ENCODE measurements at places on chromosomes 4 and X.

- no peak for DNase-seq
Observed at GRCh38 chrX:16033331-16033730, 90.0 kb upstream of the GRPR start.

DNA sequence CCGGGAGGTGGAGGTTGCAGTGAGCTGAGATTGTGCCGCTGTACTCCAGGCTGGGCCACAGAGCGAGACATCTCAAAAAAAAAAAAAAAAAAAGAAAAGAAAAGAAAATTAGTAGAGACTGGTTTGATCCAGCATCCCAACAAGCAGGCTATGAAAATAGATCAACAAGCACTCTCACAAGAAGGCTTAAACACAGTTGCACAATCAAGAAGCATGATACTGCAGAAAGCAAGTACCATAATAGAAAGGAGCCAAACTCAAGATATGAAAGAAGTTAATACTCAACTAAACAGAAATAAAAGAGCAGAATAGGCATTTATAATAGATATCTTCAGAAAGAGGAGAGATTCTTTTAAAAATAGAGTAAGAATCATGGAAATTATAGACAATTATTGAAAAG lies 10.6 kb downstream of the TLR6 start:
- DNase-seq: no peak

GRCh38 chrX:3384327-3384726 lies 37.9 kb upstream of the MXRA5 start:
- no peak for DNase-seq

DNA sequence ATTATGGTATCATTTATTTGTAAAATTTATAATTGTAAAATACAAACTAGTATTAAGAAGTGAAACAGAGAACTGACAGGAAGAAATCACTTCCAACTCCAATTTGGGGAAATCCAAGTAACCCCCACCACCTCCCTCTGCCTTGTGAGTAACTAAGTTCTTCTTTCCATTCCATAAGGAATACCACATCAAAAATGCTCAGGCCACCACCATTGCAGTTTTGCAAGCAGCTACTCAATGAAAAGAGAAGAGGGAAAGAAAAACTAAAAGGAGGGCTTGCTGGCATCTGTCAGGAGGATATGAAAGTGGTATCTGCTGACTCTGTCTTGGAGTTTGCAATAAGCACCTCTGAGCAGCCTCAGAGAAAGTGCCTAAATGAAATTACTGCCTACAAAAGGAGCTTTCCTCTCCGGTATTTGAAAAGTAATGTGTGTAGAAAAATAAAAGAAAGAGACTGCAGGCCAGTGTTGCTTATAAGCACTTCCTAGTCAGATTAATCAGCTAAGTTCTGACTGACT lies 228.7 kb downstream of the OPHN1 start:
- DNase-seq: no peak

GRCh38 chr4:186752325-186752724 lies 28.7 kb upstream of the FAT1 start:
- DNase-seq: no peak

DNA sequence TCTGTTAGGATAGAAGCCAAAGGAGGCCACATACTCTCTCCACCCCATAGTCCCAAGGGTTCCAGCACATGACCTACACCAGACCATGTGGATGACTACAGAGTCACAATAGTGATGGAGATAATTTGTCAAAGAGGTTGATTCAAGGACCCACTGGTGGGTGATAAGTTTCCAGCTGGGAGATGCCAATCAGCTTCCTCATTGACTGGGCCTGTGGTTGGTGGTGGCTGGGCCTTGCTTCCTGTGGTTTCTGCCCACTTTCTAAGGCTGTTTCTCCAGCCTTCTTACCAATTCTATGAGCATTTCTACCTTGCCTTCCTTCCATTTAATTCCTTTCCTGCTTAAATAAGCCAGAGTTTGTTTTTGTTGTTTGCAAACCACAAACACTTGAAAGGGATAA lies 95.5 kb upstream of the CPEB2 start:
- DNase-seq: no peak

- DNase-seq: no peak
Observed at GRCh38 chr4:129358571-129358970, 262.6 kb downstream of the C4orf33 start.

GRCh38 chr4:62135565-62136156 lies 935.5 kb downstream of the ADGRL3 start:
- DNase-seq: no peak

GRCh38 chrX:13128104-13128503 lies 83.7 kb upstream of the FAM9C start:
- DNase-seq: no peak

GRCh38 chr4:182174979-182175378 lies 68.2 kb upstream of the TENM3 start:
- no peak for DNase-seq

GRCh38 chr4:78565971-78566372 lies 14.4 kb downstream of the ANXA3 start:
- no peak for DNase-seq

DNA sequence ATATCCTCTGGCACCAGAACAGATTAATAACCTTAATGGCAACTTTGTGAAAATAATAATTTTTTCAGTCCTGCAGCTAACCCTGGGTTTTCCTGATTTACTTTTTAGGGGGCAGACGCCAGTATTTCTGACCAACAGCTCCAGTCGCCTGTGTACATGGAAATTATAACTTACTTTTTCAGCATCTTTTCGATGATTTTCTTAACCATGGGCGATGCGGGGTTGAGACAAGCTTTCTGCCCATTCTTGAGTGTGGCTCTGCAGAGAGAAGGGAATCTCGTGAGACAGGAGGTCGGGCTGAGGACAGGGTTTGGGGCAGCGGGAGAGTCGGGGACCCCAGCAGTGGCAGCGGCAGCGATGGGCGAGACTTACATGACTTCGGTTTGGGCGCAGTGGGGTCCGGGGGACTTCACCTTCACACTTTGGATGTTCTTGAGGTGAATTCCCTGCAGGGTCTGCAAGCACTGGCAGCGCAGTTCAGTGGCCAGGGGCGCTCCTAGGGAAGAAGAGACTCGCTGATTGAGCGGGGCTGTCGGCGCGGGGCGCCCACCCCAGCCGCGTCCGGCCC lies 484 bp downstream of the CXCL2 start:
- DNase-seq: no peak

DNA sequence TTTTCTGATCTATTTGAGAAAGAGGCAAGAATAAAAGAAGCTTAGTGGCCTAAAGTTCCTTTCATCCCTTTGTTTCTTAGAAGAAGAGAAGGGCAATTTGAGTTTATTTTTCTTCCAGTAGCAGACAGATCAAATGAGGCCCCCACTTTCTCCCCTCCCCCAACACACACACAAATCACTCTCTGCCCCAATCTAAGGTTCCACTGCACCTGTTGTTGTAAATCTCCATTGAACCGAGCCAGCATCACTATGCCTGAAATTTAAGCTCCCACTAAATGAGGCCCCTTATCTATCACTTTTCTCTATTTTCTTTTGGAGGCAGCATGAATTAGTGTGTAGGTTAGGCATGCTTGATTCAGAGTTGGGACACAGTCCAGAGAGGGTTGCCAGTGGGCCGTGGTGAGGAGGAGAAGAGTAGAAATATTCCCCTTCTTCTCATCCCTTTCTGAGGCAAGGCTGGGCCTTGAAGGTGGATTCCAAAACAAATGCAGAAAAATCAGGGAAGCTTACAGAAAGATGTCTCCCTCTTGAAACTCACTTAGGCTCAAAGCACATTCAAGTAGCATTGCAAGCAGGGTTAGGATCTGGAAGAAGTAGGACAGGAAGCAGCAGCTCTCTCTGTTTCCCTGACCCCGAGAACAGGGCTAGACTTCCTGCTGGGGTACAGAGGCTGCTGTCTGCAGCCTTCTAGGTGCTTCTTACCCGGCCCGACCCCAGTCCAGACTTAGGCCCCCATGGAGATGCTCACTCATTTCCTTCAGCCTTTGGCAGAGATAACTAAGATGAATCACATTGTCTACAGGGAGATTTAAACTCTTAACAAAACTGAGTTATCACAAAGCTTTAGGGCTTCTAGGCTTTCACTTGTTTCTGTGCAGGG lies 70.7 kb downstream of the RASL11B start:
- no peak for DNase-seq

DNA sequence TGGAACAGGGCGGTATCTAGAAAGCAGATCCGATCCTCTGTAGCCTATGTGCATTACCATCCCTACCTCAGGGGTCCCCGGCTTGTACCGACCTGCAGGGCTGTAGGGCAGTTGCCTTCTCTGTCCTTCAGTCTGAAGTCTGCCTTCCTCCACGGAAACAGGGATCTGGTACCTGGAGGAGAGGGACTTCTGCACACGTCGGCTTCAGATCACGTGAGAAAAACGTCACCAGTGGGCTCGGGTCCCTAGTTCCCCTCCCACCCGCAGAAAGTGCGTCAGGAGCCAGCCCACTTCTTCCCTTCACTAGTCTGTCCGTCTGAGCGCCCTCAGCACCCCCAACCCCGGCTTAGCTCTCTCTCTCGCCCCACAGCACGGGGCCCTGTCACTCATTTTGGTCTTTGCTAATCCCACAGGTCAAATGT lies at the start of gene TCEAL5:
Gene TCEAL5 (minus strand): TSS at position 170 of the 422 bp plus-strand sequence. CDS start 2,187 bp downstream, outside the sequence.
- no peak for DNase-seq

DNA sequence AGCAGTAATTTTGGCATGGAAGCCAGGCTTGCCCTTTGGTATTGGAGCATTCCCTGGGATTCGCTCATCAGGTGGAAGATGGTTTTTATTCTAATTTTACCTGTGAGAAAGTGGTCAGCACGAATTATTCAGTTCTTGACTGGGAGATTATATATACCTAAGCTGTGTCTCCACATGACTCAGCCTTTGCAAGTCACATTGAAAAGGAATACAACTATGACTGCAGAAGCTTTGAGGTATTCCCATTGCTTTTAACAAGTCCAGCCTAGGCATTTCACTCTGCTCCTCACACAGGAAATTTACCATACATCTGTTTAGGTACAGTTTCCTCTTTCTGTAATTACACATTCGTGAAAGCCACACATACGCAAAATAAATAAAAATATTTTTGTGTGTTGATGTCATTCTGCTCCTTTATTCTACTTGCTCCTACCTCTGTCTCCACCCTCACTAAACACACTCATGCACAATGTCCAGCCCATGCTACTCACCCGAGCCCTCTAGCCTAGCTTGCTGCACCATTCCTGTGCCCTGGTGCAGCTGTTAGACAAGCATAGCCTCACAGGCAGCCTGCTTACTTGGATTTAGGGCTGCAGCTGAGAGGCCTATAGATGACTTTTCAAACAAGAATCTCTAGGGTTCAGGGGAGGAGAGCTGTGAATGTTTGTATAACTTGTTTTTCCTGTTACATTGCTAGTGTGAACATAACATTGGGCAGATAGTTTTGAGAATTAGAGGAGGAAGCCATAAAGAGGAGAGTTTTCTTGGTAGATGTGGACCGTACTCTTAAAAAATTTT lies 504.4 kb upstream of the FAT1 start:
- DNase-seq: no peak

- DNase-seq: no peak
Observed at GRCh38 chr4:1045193-1045594, 33.8 kb downstream of the FGFRL1 start.

DNA sequence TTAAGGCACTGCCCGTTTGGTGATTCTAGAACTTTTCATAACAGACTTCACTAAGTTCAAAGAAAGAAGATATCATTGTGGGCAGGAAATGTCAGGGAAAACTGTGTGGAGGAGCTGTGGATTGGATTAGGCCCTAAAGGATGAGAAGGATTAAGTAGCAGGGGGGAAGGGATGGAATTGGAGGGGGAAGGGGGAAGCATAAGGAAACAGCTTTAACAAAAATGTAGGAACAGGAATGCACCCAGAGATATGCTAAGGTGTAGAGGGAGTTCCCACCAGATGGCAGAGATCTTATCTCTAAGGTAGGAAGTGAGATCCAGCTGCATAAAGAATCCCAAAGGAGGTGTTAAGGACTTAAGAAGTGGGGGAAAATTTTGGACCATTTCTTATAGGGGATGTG lies 114.5 kb downstream of the LARP7 start:
- DNase-seq: no peak

- no peak for DNase-seq
Observed at GRCh38 chr4:5632571-5632970, 75.8 kb downstream of the EVC2 start.

DNA sequence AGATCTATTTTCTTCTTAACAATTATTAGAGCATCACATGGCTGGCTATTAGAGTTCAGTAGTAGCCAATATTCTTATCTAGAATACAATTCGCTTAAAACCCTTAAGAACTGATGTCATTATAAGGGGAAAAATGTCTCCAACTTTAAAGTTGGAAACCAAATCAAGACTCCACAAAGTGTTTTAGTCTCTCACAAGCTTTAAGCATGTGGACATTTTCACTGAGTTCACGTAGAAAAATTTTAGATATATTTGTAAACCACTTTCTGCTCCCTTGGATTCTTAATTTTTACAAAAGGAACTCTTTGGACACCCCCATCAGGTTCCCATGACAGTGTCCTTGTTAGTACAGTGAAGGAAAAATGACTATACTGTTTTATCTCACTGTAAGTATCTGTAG lies 123.9 kb upstream of the NAP1L5 start:
- DNase-seq: no peak

DNA sequence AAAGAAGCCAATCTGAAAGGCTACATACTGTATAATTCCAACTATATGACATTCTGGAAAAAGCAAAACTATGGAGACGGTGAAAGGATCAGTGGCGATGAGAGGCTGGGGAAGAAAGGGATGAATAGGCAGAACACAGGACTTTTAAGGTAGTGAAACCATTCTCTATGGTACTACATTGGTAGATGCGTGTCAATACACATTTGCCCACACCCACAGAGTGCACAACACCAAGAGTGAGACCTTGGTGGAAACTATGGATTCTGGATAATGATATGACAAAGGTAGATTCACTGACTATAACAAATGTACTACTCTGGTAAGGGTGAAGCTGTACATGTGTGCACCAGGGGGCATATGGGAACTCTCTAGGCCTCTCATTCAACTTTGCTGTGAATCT lies 134.5 kb downstream of the FBXW7 start:
- DNase-seq: no peak

DNA sequence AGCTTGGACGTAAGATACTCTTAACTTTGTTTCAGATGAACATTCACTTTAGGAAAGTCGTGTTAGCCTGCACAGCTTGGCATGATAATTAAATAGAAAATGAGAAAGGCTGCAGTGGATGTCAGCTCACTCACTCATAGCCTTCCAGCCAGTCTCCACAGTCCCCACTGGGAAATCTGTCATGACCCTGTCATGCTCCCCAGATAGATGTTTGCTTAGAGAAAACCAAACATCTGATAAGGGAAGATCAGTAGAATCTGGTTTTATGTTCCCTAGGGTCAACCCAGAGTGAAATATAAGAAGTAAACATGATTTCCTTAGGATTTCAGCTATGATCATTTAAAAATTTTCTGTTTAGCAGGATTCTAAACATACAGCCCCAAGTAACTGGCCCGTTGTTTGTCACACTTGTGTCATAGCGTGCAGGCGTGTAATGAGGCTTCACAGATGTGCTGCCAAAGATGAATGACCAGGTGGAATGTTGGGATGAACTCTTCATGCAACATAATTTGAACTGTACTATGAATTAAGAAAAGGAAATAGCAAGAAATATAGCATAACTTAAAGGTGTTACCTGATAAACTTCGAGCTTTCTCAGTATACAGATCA lies 180.1 kb downstream of the BANK1 start:
- no peak for DNase-seq
